ENCODE measurements at places on chromosomes 1 and 21.

DNA sequence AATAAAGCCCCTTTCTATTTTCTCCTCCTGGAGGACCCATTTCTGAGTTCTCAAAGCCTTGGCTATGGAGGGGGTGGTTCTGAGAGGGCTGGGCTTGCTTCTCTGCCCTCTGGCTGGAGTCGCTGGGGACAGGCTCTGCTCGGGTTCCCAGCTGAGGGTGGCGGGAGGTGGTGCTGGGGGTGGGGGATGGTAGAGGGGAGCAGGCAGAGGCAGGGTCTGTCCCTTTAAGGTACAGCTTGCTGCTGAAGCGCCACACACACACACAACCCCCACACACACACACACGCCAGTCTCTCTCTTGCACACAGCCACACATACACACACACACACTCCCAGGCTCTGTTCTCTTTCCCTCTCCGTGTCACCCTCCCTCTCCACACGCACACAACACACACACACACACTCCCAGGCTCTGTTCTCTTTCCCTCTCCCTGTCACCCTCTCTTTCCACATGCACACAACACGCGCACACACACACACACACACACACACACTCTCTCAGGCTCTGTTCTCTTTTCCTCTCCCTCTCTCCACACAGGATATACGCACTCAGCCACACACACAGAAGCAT lies 69.8 kb upstream of the SSBP3 start:
- DNase-seq, result no peak

GRCh38 chr1:199693724-199694123 lies 333.8 kb upstream of the NR5A2 start:
- DNase-seq, result no peak

GRCh38 chr1:11341901-11342552 lies 69.0 kb downstream of the UBIAD1 start:
- no peak for DNase-seq

DNA sequence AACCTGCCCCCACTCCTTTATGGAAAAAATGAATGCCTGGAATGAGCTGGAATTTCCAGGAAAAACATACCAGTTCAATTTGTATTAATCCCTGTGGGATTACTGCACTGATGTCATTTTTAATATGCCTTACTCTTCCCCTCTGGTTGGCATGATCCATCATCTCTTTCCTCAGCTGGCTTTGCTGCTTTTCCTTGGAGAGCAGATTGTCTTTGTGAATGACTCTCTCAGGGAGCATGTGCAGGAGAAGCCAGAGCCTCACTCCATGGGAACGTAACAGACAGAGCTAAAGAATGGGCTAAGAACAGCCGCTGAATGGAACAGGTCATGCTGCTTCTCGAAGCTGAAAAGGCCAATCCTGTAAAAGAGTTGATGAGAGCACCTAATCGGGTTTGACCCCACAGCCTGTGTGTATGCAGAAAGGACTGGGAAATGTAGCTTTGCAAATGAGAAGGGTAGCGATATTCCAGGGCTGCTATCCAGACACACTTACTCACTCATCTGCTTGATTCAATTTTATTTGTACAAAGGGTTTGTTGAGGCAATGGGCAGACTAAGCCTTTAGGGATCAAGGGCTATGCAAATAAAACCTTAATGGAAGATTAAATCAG lies 20.7 kb downstream of the PHC2 start:
- no peak for DNase-seq

DNA sequence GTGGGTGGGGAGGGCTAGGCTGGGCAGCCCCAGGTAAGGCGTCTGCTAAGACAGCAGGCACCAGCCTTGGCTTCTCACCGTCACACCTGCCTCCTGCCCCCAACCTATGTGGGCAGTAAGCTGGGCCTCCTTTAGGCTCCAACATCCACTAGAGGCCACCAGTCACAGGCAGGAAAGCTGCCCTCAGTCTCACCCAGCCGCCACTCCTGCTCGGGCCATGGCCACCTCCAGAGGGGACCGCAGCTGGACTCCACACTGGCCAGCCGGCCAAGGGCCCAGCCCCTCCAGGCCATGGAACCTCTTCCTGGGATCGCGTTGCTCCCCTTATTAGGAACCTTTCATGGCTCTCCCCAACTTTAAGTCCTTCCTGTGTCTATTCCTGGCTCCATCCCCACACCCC lies 74.5 kb downstream of the MRPL37 start:
- DNase-seq, result no peak

- DNase-seq, result peak; percentile 48
These were observed at the start of gene IGSF9 for GRCh38 chr1:159945483-159946241. Gene IGSF9 (minus strand): TSS chr1:159945613. CDS start chr1:159943454, 2,159 bp downstream.

- no peak for DNase-seq
These were observed 20.3 kb upstream of the IFI16 start for GRCh38 chr1:158989424-158989823.

DNA sequence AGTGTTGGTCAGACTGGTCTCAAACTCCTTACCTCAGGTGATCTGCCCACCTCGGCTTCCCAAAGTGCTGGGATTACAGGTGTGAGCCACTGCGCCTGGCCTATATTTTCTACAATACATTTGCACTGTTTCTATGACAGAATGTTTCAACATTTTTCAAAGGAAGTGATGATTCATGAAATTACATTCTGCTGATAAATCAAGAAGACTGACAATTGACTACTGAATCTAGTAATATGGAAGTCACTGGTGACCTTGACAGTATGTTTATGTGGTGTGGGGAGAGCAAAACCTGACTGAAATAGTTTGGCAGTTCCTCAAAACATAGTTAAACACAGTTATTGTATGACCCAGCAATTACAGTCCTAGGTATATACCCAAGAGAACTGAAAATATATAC lies 18.1 kb downstream of the LRIF1 start:
- no peak for DNase-seq

DNA sequence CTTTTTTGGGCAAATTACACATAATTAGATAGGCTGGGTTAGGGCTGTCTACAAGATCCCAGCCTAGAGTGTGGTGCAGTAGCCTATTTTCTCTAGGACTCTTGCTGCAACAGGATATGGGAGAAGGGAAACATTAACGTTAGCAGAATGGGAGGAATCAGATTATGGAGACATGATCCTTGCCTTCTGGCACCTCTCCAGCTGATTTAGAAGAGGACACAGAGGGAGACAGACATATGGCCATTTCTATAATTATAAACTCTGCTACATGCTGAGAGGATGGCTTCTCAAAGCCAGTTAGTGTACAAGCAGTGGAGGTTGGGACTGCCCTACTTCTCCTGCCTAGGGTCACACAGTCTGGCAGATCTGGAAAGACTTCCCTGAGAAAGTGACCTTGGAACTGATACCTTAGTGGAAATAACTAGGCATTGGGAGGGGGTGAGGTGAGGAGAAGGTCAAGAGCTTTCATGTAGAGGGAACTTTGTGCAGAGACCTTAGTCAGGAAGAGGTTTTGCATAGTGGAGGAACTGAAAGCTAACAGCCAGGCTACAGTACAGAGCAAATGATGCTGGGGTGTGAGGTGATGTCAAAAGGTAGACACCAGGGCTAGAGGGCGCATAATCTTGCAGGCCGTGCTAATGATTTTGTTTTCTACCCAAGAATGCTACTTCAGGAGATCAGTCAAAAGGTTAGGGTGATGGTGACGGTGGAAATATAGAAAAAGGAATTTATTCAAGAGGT lies 1.2 kb upstream of the CD1D start:
- no peak for DNase-seq

GRCh38 chr1:203629507-203630082 lies 3.0 kb downstream of the ATP2B4 start:
- DNase-seq, result peak; percentile 54

GRCh38 chr1:50976890-50977574 lies 7.0 kb downstream of the CDKN2C start:
- DNase-seq, result no peak

DNA sequence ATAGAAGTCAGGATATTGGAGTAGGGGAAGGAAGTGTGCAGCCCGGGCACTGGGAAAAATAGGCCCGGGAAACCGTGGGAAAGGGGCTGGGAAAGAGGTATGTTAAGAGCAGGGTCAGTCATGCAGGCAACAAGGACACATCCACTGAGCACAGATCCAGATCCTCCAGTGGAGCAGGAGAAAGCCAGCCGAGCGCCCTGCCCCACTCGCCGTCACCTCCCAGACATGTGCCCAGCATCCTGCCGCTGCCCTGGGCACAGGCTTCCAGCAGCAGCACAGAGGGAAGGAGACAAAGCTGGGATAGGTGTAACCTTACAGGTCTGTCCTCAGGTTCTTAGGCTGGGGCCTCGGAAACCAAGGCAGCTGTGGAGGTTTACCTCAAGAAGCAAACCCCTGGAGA lies 64.2 kb downstream of the FAM163A start:
- no peak for DNase-seq

DNA sequence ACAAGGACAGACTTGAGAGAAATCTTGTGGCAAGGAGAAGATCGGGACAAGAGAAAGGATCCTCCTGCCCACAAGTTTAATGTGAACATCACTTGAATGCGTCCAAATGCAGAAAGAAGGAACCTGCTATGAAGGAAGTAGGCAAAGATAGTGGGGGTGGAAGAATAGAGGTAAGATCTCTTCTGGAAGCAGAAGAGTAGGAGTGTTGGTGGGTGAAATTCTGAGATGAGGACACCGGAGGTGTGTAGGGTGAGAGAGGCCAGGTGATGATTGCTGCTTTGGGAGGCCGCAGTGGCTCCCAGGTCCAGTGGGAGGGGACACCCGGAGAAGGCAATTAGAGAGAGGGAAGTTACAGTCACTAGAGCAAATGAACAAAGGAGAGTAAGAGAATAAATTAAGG lies 6.8 kb downstream of the RYR2 start:
- DNase-seq, result no peak

DNA sequence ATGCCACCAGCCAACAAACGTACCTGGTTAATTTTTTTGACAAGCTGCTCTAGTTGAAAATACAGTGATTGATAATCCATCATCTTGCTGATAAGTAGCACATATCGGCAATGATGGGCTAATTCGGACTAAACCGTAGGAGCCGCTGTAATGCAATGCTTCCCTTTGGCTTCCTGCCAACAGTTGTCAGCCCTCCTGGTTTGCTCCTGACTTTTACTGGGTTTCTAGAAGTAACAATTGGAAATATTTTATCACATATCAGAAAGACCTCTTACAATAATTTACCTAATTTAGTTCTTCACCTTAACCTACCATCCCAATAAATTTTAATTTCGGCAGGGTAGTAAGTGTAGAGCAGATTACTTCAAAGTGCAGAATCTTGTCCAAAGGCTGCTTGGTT lies 148.5 kb downstream of the DHRS3 start:
- DNase-seq, result no peak

DNA sequence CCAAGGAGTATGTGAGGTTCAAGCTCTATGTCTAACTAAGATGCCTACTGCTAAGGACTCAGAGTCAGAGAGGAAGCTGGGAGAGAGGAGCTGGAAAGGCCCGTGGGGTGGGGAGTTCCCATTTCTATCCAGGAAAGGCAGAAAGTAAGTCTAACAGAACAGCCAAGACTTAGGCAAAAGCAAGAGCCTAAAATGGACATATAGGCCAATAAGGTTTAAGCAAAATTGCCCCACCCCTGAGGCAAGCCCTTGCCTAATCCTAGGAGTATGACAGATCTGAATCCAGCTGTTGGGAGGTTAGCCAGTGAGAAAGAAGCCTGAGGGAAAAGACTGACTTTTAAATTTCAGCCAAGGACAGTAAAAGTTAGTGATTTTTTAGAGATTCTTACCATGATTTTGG lies 1.6 kb upstream of the KLHDC9 start:
- DNase-seq, result no peak

- DNase-seq, result no peak
These were observed 851.2 kb upstream of the ADAMTS5 start for GRCh38 chr21:27817902-27818623.

DNA sequence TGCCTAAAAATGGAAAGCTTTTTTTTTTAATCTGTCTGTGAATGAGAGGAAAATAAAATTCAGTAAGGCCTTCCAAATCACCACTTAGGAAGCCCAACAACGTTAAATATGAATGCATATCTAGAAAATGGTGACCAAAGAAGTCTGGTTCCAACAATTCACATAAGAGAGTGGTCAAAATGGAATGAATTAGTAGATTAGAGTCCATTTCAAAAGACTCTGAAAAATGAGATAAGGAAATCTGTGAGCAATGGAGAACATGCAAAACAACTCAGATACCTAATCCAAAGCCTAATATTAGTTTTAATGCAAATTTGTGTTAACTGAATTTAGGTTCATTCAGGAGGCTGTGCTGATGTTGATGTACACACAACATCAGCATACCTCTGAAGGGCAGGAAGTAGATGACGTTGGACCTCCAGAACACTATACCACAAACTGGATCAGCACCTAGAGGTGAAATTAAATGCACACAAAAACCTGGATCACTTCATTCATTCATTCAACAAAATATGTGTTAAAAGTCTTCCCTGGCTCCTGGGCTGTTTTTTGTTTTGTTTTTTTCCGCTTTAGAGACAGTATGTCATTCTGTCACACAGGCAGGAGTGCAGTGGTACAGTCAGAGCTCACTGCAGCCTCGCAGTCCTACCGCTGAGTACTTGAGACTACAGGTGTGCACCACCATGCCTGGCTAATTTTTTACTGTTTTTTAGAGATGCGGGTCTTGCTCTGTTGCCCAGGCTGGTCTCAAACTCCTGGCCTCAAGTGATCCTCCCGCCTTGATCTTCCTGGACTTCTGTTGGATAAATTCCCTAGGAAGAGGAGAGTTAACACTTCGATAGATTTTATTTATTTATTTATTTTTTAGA lies 4.9 kb upstream of the BRWD1 start:
- no peak for DNase-seq

- DNase-seq, result no peak
These were observed 14.7 kb upstream of the AQP10 start for GRCh38 chr1:154306151-154306550.

- DNase-seq, result no peak
These were observed 3.5 kb downstream of the PLPP3 start for GRCh38 chr1:56575865-56576264.

- no peak for DNase-seq
These were observed 774.1 kb upstream of the B3GALT2 start for GRCh38 chr1:193960499-193960898.

- DNase-seq, result no peak
These were observed 19.2 kb downstream of the RD3 start for GRCh38 chr1:211472724-211473123.

- no peak for DNase-seq
These were observed 19.8 kb downstream of the CTNNBIP1 start for GRCh38 chr1:9890224-9890731.

DNA sequence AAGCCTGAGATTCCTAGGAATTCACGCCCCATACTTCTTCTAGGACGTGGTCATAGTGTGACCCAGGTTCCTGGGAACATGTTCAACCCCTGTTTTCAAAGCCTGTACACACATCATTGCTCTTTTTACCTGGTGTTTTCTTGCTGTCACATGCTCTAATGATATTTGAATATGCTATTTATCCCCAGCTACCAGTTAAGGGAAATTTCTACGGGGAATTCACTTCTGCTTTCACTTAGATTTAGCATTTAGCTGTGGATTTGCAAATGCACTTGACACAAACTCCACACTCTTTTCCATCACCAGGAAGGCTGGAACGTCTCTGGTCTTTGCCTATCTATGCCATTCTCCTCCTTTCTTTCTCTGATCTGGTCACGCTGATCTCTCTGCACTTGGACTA lies 11.3 kb upstream of the SAMSN1 start:
- DNase-seq, result no peak

DNA sequence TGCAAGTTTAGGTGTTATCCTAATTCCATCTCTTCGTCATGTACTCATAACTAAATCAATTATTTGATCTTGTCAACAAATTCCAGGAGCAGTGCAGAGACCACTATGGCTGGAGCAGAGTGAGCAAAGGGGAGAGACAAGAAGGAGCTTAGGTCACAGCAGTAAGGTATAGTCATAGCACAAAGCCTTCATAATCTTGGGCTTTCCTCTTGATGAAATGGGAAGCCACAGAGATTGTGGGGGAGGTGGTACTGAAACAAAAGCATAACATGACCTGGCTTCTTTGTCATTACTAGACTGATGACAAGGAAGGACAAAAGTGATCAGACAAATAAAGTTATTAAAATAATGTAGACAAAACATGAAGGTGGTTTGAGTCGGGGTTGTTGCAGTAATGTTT lies 60.1 kb upstream of the PTGS2 start:
- no peak for DNase-seq
